ENCODE measurements at places on chromosomes 16 and 17. TPM values are rescaled to one million over a fixed set of nuclear protein-coding genes. Genes with fewer than 3 reads are reported as not detected.

The CNP gene
- total RNA-seq: 54.0 TPM

The OR1D2 gene
- total RNA-seq: not detected

DNA sequence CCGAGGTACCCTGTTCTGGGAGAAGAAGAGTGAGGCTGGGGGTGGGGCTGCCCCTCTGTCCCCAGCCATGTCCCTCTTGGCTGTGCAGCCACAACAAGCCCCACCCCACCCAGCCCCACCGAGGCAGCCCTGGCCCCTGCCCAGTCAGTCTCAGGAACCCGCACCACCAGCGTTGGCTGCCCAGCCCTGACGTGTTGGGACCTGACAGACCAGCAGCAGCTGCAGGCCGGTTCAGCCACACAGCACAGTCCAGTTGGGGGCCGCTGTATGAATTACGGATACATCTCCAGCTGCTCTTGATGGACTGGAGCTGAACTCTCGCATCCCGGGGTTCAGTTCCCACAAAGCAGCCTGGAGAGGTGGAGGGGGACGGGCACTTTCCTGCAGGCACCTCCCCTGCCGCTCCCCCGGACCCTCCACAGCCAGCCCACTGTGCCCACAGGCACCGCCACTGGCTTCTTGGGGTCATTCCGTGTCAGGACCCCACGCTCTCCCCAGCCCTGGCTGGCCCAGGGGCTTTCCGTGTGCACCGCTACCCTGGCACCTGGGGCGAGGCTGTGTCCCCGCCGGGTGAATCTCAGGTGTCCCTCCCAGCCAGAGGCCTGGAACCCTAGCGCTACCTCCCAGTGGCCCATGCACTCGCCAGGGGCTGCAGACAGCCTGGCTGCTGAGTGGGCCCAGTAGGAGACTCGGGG, 7.1 kb downstream of the CDH15 start:
- no peak overlapping the region for H3K4me3 ChIP-seq
- no peak overlapping the region for H3K27ac ChIP-seq
- no peaks in the 10 kb centered on the region for H3K4me1 ChIP-seq
- DNase-seq: no peak
- H3K27me3 ChIP-seq: no peaks in the 10 kb centered on the region

The WIPI1 gene
- total RNA-seq: 37.3 TPM

- no peak overlapping the region for H3K27ac ChIP-seq
- no peaks in the 10 kb centered on the region for H3K27me3 ChIP-seq
- peaks cover 38% of the 10 kb centered on the region for H3K4me1 ChIP-seq
- DNase-seq: no peak
- H3K36me3 ChIP-seq: no peaks in the 10 kb centered on the region
Measured at GRCh38 chr17:64653985-64654355, 8.1 kb downstream of the SMURF2 start.
